ENCODE measurements at places on chromosomes 7 and 10. TPM values are rescaled to one million over a fixed set of nuclear protein-coding genes. Genes with fewer than 3 reads are reported as not detected.

TMEM196 gene
- 0.30 TPM for total RNA-seq

EBF3 gene
- 8.4 TPM for total RNA-seq

HECW1 gene
- not detected for total RNA-seq

CNNM1 gene
- total RNA-seq: 0.23 TPM

DNA sequence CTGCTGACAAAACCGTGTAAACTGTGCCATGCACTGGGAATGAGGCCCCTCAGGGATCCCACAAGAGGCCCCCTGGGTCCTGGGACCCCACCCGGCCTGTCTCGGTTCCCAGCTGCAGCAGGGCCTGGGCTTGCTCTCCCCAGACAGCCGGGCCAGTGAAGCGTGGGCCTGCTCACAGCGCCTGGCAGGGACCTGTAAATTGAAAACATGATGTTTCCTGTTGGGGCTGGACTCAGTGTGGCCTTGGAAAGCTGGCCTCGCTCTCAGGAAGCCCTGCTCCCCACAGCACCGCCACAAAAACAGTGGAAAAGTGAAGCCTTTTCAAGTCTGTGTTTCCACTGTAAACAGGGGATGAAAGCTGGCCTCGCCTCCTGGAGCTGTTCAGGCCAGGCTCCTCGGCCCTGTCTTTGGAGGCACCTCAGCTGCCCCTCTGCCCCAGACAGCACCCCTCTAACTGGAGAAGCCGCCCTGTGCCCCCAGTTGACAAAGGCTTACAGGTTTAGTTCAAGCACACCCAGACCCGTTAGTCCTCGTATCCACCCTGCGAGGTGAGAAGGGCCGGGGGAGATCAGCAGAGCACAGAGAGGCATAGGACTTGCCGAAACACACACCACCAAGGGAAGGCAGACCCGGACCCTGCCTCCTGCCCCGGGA is 108.3 kb downstream of the ZMIZ1 start:
- DNase-seq: peak; percentile 77

GRCh38 chr7:81267508-81267907 is 348.7 kb upstream of the SEMA3C start:
- no peak for DNase-seq

- DNase-seq: no peak
Observed at GRCh38 chr10:57638411-57638810, 629.3 kb downstream of the IPMK start.

- no peak for DNase-seq
Observed at GRCh38 chr10:104190695-104191094, 41.5 kb downstream of the CFAP43 start.

DNA sequence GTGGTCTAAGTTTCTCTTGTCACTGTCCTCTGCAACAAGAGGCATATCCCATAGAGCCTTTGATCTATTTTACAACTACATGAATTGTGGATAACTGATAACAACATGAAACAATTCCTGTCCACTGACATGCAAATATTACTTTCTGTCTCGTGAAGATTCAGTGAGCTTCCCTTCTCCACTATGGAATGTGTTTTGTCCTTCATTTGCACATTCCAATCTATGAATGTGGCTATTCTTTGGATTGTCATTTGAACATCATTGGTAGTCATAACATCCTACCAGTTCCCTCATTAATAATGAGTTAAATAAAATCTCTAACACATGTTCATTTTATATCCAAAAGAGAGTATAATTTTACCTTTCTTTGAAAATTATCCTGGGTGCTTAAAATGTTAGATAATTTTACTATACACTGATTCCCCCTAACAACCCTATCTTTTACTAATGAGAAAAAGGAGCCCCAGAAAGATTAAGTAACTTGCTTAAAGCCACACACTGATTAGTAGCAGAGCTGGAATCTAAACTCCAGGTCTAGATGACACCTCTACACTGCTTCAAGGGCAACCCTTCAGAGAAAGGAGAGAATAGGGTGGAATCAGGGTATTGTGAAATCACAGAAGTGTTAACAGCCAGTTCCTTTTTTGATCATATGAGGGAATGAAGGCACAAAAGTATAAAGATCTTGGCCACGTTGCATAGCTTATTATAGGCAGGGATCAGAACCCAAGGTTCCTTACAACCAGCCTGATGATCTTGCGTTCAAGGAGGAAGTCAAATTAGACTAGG is 39.1 kb downstream of the PDE1C start:
- DNase-seq: no peak

DNA sequence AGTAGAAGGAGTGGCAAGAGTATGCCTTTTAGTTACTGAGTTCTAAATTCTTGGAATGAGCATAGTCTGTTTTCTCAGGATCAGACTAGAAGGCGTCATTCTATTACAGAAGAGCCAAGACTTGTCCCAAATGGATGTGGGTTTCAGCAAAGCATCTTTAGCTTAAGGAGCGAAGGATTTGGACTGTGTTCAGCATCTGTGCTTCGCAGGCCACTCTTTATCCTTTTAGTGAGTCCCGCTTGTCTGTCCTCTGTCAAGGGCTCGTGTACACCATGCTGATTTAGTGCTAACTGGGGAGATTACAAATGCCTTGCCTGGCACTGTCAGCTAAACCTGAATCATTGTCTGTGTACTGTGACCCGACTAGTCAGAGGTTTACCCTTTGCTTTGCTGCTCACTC is 465.7 kb downstream of the AUTS2 start:
- no peak for DNase-seq

- DNase-seq: no peak
Observed at GRCh38 chr7:22204312-22204711, 152.6 kb downstream of the RAPGEF5 start.

All from aorta (tissue), 5 donors.